ENCODE measurements at places on chromosomes 4 and X. TPM values are rescaled to one million over a fixed set of nuclear protein-coding genes. Genes with fewer than 3 reads are reported as not detected.

IQSEC2 gene
- 32.1 TPM for total RNA-seq

- DNase-seq = no peak
Observed at GRCh38 chrX:17432158-17432557, 57.2 kb downstream of the NHS start.

- DNase-seq = no peak
Observed at GRCh38 chr4:48033412-48033811, 16.8 kb downstream of the NIPAL1 start.

FAM47C gene
- not detected for total RNA-seq

GPR82 gene
- 0.31 TPM for total RNA-seq

DNA sequence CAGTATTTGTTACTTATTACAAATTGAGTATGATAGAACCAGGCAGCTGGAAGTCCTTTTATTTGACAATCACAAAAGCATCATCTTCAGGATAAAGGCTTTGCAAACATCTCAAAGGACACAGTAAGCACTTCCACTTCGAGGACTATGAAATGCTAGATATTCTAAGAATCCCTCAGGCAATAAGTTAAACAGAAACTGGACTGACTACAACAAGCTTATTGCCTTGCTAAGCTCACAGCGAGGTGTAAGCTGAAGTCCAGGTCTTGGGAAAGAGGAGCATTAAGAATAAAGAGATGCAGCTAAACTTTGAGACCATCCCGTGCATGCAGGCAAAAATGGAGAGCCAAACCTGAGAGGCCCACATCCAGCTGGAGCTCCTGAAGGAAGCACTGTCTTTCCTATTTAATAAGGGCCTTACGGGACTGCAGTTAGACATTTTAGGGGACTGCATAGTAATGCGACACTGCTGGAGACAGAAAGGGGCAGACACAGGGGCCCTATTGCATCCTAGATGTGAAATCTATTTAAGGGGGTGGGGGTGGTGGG lies 38.7 kb downstream of the DCHS2 start:
- DNase-seq = no peak

- DNase-seq = no peak
Observed at GRCh38 chr4:102169345-102169744, 175.9 kb downstream of the SLC39A8 start.

ZNF718 gene
- total RNA-seq = 4.3 TPM

Measured in left colon (tissue), 2 donors.